ENCODE measurements at places on chromosomes 11 and 22.

- no peak for DNase-seq
Observed at GRCh38 chr11:6271598-6271997, 12.0 kb downstream of the CCKBR start.

- no peak for DNase-seq
Observed at GRCh38 chr11:103619938-103620337, 416.5 kb upstream of the DDI1 start.

DNA sequence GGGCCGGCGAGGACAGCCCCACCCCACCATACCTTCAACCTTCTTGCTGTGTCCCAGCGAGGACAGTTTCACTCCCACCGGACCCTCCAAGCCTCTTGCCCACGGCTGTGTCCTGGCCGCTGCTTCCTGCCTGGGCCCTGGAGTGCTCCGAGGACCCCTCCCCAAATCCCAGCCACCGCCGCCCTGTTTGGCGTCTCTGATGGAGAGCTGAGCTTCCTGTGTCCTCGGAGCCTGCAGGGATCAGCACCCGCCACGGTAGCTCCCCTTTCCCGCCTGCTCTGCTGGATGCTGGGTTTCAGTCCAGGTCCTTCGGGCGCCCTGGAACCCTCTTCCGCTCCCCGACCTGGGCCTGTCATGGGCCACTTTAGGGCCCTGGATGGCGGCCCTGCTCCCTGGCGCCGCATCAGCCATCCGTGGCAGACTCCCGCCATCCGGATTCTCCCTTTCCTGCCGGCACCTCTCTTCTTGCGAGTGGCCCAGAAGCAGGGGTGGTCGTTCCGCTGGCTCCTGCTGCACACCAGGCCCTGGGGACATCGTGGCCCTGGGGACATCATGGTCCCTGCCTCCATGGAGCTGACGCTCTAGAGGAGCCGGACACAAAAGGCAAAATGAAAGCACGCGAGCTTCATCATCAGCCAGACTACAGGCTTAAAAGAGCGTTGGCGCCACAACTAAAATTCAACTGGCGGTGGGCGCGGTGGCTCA is 34.3 kb upstream of the GAL start:
- no peak for DNase-seq

DNA sequence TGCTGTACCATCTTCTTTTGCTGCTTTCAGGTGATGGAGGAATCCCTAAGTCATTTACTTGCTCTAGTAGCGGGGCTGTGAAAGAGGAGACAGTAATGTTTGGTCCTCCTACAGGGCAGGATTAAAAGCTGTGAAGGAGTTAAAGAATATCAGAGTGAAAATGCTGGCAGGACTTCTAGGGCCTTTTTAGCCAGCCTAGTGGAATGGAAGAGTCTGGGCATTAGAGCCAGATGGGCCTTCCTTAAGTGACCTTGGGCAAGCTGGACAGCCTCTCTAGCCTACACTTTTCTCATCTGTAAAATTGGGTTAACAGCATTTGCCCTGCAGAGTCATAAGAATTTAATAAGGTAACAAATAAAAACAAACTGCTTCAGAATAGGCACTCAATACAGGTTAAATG is 114.7 kb downstream of the RBFOX2 start:
- DNase-seq, result no peak

DNA sequence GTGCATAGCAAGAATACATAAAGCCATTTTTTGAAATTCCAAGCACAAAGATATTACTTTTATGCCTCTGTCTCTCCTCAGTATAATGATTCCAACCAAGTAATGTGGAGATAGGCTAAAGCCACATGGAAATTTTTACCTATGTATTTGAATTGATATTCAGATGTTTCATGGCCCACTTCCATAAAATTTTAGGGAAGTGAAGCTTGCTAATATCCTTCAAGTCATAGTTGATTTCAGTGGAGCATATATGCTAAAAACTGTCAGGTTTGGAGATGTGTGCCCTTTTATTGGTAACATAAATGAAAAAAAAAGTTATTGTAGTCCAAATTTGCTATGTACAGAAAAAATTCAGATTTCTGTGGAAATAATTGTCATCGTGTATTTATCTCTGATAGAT is 12.3 kb downstream of the MS4A4E start:
- no peak for DNase-seq

- DNase-seq, result no peak
Observed at GRCh38 chr11:113849713-113850112, 25.7 kb downstream of the USP28 start.

DNA sequence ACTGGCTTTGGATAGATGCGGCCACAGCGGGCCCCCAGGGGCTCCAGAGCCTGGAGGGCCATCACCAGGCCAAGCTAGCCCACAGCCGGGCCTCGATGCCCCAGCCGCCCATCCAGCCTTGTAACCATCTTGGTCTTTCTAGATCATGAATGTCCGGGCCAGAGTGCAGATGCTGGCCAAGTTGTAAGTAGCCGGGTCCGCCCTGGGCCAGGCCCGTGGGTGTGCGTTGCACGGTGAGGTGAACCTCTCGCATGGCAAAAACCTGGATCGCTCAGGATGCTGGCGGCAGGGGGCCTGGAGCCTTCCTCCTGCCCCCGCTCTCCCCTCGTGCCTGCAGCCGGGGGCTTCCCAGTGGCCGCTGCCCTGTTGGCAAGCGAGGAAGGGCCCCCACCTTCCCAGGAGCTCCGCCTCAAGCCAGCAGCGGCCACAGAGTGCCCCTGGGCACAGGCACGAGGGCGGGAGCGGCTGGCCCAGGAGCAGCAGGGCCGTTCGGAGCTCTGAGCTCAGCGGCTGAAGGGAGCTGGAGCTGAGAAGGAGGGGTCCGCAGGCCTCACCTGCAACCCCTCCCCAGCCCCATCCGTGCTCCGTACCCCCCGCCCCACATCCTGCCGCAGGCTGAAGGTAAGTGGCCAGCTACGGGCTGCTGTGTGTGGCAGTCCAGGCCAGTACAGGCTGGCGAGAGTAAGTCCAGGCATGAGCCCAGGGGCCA is 10.9 kb upstream of the MRPL23 start:
- DNase-seq, result no peak

- DNase-seq, result peak; percentile 30
Observed at GRCh38 chr22:38412435-38413084, 42.4 kb downstream of the KCNJ4 start.

- DNase-seq, result no peak
Observed at GRCh38 chr11:68418648-68419047, 41.9 kb upstream of the PPP6R3 start.

DNA sequence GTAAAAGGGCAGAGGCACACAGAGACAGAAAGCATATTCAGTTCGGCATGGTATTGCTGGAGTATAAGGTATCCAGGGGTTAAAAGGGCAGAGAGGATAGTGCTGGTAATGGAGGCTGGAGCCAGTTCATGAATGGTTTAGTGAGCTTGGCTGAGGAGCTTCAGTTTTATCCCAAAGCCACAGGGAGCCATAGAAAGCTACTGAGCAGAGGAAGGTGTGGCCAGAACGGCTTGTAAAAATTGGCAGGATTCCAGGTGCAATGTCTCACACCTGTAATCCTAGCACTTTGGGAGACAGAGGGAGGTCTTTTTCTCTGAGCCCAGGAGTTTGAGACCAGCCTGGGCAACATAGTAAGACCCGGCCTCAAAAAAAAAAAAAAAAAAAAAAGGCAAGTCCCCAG is 186.1 kb downstream of the MYO18B start:
- DNase-seq, result no peak

DNA sequence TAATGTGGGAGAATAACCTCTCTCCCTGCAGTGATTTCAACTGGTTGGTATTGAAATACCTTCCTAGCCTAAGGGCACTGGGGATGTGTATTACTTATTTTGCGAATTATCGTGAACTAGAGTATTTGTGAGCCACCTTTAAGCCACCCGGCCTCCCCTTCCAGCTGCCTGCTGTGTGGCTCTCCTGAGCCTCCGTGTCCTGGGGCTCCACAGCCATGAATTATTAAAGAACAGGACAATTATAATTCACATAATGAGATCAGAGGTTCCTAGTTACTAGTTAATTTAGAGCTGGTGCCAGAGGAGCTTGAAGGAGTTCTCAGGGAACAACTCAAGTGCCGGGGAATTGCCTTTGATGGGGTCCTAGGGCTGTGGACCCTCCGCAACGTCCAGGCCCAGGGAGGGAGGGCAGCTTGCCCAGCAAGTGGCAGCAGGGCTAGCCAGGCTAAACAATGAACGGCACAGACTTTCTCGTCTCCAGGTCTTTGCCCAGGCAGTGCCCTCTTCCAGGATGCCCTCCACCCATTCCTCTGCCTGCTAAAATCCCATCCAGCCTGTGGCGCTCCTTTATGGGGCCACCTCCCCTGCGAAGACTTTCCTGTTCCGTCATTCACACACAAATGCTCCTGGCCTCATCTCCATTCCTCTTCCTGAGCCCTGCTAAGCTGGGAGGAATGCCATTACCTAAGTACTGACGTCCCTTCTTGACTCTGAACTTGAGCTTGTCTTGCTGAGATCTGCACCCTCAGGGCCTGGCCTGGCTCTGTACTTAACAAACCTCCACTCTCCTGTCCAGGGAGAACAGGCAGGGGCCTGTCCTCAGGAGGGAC is 91.5 kb downstream of the RTL6 start:
- DNase-seq, result no peak

DNA sequence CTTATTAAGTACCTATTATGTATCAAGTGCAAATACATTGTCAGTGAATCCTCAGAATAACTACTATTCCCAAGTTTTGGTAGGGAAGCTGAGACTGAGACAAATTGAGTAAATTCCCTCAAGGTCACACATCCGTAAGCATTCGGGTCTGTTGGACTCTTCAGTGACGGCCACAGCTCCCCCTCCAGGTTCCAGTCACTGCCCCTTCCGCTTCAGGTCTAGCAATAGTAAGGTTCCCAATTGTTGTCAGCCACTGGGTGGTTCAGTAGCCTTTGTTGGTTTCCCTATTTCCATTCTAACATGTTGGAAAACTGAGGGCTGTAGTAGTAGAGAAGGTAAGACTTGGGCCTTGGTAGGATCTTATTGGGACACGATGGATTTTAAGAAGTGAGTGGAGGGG is 54.9 kb upstream of the TNRC6B start:
- DNase-seq, result no peak

DNA sequence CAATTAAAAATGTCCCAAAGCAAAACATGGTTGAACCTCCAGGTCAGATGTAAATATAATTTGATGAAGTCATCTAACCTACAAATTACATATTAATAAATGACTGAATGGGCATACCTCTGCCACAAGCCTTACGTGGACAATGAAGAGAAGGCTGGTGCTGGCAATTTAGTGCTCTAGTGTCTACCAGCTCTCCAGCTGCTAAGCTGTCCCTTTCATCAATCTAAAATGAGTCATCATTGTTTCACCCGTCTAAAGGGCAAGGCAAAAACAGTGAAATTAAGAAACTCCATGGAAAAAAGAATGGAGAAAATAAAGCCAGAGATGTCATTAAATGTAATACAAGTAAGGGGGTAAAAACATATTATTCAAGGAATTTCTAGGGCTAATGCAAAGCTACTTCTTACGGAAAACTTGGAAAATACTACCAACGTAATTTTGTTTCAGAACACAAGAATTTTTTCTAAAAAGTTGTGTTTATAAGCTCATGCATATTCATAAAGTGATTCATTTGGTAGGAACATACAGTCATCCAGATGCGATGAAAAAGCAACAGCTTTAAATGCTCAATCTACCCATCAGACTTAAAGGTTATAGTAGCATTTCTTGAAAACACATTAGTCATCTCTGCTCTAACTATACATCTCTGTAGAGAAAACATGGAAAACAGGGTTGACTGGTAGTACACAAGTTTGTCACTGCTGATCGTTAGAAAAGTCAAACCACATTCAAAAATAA is 71.5 kb downstream of the SIK3 start:
- no peak for DNase-seq

- no peak for DNase-seq
Observed at GRCh38 chr11:100961633-100962032, 168.0 kb downstream of the PGR start.

GRCh38 chr11:90722552-90723190 is 499.8 kb upstream of the CHORDC1 start:
- DNase-seq, result no peak

DNA sequence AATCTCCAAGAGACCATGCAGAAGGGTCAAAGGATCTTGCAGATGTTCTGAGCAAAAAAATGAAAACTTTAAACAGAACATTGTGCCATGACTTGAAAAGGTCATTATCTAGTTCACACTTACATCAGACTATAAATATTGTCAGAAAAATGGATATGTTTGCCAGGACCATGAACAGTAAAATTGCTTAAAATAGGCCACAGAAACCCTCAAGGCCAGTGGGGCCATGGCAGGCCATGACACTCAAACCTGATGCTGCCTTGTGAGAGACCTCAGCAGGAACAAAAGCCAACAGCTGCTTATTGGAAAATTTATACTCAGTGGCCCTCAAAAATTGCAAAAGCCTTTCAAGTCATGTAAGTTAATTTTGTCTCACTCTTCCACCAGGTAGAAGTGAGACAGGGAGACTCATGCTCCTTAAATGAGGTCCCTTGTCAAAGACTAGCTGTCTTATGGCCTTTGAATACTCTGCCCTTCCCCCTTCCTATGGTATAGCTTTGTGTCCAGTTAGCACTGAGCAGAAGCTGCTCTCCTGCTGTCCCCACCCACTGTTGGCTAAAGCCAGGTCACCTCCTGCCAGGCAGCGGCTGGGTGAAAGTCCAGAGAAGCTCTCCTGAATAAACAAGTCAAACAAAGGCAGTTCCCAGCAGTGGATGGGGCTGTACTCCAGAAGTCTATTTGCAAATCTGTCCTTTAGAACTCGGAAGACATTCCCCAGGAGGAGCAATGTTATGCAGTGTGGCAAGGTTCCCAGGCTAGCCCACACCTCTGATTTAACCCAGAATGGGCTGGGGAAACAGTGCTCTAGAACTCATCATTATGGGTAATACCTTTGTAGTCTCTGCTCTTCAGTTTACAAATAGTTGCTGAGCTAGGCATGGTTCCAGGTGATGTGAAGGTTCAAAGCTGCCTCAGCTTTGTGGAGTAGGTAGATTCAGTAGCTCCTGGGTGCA is 21.4 kb downstream of the ADM start:
- no peak for DNase-seq

DNA sequence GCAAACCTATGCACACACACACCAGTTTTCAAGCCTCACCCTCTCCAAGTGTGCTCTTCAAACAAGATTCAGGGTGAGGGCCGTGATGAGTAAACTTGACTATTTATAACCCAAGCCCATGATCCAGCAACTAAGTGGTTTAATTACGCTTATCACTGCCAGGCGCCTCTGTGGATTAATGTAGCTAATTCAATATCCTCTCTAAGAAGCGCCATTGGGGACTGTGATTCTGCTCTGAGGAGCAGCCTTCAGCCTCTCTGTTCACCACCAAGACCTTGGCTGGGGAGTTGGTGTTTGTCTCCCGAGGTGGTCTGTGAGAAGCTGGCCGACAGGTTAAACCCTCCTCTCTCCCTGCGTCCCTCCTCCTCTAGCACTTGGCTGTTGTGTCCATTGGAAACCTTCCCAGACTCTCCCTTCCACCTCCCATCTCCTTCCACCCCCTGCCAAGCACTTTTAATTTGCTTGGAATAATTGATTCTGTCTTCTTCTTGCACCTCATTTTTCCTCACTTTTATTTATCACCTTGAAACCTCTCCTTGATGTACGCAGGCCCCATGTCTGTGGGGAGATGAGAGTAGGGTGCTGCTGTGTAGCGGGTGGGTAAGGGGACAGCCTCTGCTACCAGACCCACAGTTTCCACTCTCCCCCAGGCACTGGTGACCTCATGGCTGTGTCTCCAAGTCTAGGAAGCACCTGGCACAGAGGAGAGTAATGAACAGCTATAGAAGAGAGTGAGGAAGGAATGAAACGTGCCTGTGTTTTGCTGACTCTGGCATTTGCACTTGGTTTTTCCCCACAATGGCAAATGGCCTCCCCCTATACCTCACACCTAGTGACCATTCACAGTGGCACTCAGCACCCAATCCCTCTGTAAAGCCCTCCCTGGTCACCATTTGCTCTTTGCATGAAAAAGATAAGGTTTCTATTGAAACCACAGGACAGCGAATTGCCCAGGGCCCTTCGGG is 236.6 kb downstream of the GRIK4 start:
- no peak for DNase-seq

GRCh38 chr11:4610258-4610935 is 2.4 kb upstream of the TRIM68 start:
- no peak for DNase-seq
